ENCODE measurements at places on chromosomes 1 and 21.
A peak's percentile ranks its signal among the peaks of the same experiment; 100 is the strongest.

DNA sequence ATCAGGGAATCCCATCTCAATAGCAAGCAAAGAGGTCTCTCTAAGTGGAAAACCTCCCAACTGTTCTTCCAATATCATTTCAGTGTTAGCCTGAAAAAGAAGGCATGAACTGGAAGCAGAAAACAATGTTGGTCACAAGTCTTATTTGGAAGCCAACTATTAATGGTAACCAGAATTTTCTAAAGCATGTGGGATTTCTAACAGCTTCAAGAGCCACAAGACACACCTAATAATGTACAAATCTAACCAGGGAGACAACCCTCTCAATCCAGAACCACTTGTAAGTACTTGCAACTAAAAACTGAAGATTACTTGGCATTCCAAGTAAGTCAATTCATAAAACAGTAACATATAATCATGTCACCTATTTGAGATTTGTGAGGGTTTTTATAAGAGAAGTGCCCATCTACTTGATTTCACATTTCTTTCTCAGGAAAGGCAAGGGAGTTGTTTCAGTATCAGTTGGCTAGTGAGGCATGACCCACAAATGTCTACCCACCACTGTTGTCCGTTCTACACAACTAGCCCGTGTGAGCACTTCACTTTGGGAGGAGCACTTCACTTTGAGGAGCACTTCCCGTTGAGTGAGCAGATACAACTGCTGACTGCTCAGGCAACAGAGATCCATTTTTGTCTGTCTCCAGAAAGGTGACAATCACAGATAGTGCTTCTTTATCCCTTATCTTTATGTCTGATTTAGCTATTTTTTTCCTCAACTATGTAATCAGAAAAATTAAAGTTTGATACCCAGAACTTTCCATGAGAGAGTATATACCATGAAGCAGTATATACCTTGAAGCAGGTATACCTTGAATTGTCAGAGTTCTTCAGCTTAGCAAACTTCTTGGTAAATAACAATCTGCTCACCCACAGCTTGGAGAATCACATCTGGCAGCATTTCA lies 11.1 kb downstream of the STX6 start:
- no peak for DNase-seq

GRCh38 chr1:116763787-116764465 lies 9.7 kb downstream of the CD2 start:
- no peak for DNase-seq

GRCh38 chr1:203693721-203694120 lies 67.1 kb downstream of the ATP2B4 start:
- DNase-seq, result no peak

DNA sequence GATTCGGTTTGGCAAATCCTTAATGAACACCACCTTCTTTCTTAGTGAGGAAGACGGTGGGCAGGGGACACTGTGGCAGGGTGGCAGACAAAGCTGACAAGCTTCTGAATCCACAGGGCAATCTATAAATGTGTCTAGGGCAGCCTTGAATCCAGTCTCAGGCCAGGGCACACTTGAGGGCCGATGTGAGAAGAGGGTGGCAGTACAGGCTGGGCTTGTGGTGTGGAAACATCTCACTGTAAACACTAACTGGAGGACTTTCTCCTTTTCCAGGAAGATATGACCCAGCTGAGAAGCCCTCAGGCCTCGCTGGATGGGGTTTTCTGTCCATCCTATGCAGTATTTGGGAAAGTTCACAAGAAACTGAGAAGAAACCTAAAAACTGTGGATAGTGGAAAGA lies 46.5 kb downstream of the PKP1 start:
- DNase-seq, result no peak

DNA sequence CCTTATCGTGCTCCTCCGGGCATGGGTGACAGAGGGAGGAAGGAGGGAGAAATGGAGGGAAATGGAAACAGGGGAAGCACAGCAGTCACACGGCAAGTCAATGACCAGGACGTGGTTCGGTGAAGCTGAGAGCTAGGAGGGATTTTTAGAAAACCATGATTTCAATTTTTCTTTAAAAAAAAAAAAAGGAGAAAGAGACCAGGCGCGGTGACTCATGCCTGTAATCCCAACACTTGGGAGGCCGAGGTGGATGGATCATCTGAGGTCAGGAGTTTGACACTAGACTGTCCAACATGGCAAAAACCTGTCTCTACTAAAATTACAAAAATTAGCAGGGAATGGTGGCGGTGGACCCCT lies 776 bp upstream of the TNFRSF9 start:
- peak; percentile 15 for DNase-seq

- DNase-seq, result no peak
Observed at GRCh38 chr1:40676501-40676900, 11.0 kb upstream of the RIMS3 start.

DNA sequence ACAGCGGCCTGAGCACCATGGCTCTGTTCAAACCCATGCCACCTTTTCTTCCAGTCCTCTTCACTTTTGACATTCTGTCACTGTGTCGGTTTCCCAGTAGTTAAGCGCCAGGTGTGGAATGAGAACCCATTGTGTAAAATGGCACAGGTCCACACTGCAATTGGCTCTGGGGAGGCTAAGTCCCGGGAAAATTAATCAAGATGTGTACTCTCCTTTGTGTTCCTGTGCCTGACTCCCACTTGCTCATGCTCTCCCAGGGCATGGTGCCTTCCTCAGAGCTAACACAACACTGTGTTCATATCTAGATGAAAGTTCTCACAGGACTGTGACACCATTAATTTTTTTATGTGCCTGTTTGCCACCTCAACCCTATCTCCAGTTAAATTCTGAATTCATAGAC lies 59.0 kb upstream of the BTG3 start:
- no peak for DNase-seq

DNA sequence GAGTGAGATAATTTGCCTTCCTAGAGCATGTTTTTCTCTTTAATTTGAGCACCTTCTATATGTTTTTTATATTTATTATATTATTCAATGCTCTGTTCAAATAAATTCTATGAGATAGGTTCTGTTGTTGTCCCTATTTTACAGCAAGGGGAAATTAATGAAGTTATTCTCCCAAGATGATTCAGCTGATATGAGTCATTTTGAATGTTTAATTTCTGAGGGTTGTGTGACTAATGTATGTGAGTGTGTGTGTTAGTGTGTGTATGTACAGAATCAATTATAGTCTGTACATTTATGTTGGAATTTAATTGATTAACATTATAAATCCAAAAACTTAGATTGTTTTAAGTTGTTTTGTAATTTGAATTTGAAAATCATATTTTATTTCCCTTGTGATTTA lies 1536.7 kb upstream of the B3GALT2 start:
- peak; percentile 63 for DNase-seq

- DNase-seq, result no peak
Observed at GRCh38 chr21:44854391-44854663, 19.2 kb downstream of the PTTG1IP start.

- DNase-seq, result no peak
Observed at GRCh38 chr1:227899820-227900449, 47.8 kb downstream of the WNT9A start.

- DNase-seq, result no peak
Observed at GRCh38 chr21:42499444-42500112, 3.6 kb upstream of the RSPH1 start.

DNA sequence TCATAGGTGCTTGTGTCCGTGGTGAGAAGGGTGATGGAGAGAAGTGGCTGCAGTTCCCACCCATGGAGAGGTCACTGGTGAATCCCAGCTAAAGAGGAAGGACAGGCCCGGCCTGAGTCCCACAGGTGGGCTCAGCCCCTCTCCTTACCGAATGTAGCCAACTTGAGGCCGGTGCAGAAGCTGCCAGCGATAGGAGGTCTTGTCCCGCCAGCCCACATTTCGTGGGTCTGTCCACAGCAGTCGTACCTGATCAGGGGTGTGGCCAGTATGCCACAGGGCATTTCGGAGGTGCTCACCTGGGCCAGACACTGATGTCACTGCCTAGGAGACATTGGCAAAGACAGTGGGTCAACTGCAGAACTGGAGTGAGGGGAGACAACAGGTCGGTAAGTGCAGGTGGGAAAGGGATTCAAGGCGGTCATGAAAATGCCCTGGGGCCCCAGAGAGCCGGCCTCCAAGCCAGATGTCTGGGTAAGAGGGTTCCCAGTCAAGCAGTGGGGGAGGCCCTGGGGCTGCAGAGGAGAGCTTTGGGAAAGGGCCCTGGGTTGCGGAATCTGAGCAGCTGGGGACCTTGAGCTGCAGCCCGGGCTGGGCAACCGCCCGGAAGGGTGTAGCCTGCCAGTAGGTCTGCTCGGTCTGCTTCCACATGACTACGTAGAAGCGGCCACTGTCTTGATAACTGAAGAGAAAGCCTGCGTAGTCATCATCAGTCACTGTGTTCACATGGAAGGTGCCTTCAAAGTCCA lies 10.6 kb downstream of the THBS3 start:
- DNase-seq, result no peak

DNA sequence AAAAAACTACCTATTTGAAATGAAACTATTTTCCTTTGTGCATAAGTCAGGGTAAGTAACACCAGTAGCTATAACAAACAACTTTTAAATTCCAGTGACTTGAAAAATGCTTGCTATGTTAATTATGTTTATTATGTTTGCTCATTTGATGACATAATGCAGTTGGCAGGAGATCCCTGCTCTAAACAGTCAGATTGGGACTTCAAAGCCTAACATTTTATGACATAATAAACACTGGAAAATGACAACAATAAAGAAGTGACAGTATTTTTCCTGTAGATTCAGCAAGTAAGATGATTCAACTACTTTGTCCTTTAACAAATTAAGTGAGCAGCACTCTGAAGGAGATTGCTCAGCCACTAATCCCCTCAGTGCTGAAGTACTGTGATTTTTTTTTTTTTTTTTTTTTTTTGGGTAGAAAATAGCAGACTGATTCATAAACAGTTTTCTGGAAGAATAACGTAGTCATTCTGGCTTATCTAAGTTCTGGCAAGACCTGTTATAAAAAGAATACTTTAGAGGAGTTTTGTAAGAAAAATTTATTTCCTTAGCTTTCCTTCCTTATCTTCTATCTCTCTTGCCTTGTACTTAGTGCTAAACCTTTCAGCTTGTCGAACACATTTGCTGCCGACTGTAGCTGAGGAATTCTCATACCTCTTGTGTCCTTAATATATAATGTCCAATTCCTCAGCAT lies 207.2 kb downstream of the PTGER3 start:
- DNase-seq, result no peak

GRCh38 chr1:155499263-155499662 lies 63.3 kb downstream of the ASH1L start:
- peak; percentile 4 for DNase-seq

GRCh38 chr1:214515544-214516433 lies 35.6 kb downstream of the PTPN14 start:
- no peak for DNase-seq

GRCh38 chr1:226636847-226637096 lies 88.2 kb downstream of the STUM start:
- DNase-seq, result no peak

DNA sequence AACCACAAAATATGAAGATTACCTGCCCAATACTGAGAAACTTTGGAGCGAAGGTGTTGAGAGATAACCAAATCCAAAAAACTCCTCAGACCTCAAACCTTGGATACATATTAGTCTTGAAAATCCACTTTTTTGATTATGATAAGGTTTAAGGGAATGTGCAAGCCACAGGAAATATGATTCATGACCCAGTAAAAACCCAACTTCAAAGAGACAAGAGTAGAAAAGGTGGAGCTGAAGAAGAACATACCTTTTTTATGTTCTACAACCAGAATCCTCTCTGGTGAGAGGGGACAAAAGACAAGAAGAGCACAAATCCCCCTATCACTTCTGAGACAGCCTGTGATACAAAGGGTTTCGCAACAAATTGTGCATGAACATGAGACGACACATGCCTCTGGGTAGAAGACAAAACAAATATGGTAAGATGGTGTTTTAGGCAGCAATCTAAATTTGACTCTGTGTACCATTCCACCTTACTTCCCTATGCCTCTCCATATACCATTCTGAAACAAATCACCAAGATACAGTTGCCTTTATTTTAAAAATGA lies 37.3 kb downstream of the COL24A1 start:
- DNase-seq, result no peak

DNA sequence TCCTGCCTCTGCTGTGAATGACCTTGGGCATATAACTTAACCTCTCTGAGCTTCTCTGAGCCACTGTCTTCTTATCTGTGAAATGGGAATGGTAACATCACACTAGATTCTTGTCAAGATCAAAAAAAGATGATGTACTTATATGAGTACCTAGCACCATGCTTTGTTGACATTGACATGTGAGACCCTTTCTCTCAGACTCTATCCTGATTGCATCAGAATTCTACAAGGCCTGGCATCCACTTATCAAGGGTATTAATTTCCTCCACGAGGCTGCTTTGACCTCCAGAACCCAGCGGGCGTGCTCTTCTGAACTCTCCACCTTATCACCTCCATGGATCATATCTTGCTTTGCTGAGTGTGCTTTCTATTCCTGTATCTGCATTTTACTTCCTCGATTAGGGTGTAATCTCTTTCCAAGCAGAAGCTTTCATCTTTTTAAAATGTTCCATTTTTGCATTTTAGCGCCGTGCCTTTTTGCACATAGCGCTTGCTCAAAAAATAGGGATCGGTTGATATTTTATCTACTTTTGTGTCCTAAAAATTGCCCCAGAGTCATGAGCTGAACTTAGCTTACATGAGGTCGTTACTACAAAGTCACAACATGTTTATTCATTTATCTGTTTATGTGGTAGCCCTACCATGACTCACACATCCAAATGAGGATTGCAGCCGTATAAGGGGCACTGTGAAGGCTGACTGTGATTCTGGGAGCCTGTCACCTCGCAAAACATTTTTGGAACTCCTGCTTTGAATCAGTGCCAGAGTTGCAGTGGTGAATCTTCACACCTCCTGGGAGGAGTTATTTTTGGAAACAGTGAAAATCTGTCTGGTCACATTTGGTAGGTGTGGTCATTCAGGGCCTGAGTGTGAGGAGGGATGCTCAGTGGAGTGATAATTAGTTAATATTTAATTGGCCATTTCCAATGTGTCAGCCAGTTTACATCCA lies 63.2 kb downstream of the IER5 start:
- no peak for DNase-seq

GRCh38 chr1:61980561-61980960 lies 214.1 kb upstream of the L1TD1 start:
- DNase-seq, result peak; percentile 35

DNA sequence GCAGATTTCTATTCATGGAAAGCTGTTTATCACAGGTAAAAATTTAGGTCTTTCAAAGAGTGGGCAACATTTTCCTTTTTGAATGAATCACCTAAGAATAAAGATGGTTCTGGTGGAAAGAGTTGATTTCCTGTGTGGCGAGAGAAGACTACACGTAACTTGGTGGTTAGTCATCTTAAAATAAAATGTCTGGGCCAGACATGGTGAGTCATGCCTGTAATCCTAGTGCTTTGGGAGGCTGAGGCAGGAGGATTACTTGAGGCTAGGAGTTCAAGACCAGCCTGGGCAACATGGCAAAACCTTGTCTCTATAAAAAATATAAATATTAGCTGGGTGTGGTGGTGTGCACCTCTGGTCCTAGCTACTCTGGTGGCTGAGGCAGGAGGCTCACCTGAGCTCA lies 65.7 kb downstream of the DISP1 start:
- DNase-seq, result peak; percentile 61
